Stimulated activated CD4-positive, alpha-beta T cell treated with anti-CD3 and anti-CD28 coated beads, Interleukin-12 subunit alpha, Interleukin-12 subunit beta, amount 100 ng/mL, for 24 hours (primary cell): ENCODE measurements at places on chromosomes 7 and 10.

- DNase-seq = no peak
These were observed 574.1 kb downstream of the GRID1 start for GRCh38 chr10:85792533-85792858.

GRCh38 chr10:94005050-94005449 lies 11.3 kb downstream of the PLCE1 start:
- no peak for DNase-seq

GRCh38 chr10:77325233-77325537 lies 312.4 kb downstream of the KCNMA1 start:
- no peak for DNase-seq

DNA sequence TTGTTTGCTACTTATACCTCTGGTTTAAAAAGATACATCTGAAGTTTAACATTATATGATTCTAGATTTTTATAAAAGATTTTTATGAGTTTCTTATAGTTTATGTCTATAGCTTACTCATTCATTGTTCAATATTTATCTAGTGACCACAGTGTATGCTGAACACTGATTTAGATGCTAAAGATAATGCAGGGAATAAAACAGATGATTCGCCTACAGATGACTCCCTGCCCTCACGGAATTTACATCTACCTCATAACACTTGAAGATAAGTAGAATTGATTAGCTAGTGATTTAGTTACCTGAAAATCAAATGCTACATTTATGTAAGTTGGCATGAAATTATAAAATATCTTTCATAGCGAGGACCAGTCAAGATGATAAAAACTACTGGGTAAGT lies 105.8 kb downstream of the HIPK2 start:
- DNase-seq = no peak

DNA sequence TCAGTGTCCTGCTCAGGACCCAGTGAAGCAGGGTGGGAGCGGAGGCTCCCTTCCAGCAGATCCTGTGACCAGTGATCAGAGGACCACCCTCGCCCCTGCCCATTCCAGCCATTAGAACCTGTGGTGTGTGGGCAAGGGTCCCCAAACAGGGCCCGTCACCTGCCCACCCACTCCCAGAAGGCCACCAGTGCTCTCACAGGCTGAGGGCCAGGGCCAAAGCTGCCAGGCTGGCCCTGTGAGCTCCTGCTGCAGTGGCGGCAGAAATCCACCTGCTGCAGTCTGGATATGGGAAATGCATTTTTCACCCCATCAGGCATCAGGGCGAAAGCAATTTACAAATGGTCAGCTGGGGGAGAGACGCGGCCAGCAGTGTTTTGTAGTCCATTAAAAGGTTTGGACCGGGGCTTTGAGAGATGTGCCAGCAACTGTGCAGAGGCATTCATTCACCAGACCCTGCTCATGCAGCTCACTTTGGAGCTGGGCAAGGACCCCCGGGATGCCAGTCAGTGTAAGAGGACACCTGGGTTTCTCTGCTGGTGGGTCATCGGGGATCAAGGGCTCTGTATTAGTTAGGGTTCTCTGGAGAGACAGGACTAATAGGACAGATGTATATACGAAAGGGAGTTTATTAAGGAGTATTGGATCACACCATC lies 75.2 kb upstream of the PRLHR start:
- DNase-seq = no peak

DNA sequence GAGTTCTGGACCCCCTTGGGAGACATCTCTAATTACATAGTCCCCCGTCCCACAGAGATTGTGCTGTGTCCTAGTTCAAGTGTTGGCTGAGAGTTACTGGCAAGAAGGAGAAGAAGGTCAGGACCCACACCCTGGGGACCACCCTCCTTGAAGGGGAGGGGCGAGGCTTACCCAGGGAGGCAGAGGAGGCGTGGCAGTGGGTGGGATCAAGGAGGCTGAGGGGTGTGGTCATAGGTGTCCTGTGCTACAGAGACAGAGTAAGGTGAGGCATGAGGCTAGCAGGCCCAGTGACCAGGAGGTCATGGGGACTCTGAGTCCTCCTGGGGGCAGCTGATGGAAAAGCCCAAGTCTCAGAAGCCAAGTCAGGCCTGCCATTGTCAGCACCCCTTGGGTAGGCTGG lies 29.4 kb upstream of the ADCYAP1R1 start:
- no peak for DNase-seq
